ENCODE measurements at places on chromosomes 6 and 20.
A peak's percentile ranks its signal among the peaks of the same experiment; 100 is the strongest.

- DNase-seq = no peak
Observed at GRCh38 chr6:84766118-84766798, 1.9 kb upstream of the TBX18 start.

- DNase-seq = no peak
Observed at GRCh38 chr6:107750176-107750797, 73.8 kb downstream of the SCML4 start.

GRCh38 chr6:14739827-14740226 is 506.0 kb upstream of the JARID2 start:
- no peak for DNase-seq

DNA sequence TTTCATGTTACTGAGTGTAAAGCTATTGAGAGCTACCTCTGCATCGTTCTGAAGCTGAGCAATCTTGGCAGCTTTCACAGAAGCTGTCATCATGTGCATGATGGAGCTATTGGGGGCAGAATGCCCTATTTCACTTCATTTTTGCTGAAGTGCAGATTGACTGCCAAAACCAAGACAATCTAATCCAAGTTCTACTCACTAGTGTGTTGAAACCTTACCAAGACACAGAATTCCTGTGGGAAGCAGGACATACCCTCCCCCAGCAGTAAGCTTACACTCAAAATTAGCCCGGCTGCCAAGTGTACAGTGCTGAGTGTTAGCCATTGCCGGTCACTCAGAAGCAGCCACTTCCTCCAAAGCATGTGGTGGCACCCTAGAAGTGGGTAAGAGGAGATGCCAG is 177.3 kb upstream of the TENT5A start:
- DNase-seq = no peak

DNA sequence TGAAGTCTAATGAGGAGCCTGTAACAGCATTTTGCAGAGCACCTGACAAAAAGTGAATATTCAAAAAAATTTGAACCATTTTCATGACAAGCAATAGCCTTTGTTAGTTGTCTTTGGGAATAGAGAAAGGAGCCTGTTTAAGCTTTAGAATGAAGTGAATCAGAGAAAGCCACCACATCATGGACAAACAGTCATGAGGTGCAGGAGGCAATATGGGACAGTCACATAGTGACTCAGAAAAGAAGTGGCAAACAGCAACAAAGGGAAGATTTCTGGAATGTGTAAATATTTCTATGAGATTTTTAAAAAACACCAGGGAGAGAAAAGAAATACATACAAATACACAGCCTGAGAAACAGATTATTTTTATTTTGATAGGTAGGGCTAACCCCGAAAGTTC is 6.6 kb downstream of the KLHL31 start:
- DNase-seq = no peak

GRCh38 chr20:41258474-41258873 is 59.1 kb downstream of the ZHX3 start:
- DNase-seq = no peak

GRCh38 chr20:10805764-10806163 is 132.0 kb upstream of the JAG1 start:
- DNase-seq = no peak

GRCh38 chr20:37500311-37500710 is 20.7 kb upstream of the NNAT start:
- DNase-seq = no peak

DNA sequence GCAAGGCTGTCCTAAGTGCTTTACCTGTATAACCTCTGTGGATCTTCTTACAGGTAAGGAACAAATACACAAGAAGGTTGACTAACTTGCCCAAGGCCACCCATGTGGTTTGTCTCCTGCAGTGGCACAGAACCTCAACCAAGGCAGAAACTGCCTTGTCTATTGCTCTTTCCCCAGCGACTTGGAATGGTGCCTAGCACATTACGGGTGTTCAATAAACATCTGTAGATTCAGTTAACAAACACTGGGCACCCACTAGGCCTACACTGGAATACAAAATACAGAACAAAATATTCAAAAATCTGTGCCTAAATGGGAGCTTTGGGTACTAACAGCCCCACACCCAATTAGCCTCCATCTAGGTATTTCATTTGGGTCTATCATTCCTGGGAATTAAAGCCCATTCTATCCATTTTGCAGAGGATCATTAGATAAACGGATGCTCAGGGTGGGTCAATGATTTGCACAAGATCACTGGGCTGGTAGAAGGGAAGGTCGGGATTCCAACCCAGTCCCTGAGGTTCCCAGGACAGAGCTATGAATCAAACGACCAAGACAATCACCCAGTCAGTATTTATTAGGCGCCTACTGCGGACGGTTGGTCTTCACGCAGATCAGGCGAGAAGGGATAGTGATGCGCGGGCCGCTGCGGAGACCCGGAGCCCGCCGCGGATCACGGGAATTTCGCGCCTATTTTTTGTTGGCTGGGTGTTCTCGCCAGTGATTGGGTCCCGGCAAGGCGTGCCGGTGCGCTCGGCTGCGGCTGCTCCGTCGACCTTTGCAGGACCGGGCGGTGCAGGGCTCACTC is at the start of gene STK35:
Gene STK35 (plus strand): TSS at position 771 of the 808 bp plus-strand sequence. CDS start 55 bp downstream, outside the sequence.
- DNase-seq = peak; percentile 83

DNA sequence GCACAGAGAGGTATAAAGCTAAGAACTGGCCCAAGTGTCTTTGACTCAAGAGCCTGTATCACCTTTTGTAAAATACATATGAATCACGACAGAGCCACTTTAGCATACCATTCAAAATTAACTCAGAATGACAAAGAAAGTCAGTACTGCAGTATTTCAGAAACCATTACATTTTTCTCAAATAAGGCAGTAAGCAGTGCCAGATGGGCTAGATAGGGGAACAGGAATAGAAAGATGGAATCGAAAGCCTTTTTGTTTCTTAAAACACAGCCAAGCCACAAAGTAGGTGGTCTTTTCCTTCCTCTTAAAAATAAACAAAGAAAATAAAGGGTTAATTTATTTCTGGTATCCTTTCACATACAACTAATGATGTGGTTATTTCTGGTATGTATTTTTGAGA is 10.3 kb downstream of the CLDN20 start:
- DNase-seq = no peak

DNA sequence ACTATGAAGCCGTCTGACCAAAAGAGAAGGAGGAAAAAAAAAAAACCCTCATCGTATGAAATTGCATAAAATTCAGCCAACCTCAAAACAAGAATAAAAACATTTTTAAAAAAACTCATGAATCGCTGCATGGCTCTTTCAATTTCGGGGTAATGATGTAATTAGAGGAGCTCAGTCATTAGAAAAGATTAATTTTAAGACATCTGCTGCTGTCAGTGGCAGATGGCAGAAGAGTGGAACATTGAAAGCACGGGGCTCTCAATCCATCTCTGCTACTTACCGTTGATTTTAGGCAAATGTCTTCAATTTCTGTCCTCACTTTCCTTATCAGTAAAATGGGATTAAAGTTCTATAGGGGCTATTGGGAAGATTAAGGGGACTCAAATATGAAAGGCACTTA is 79.1 kb downstream of the EYA2 start:
- DNase-seq = no peak

DNA sequence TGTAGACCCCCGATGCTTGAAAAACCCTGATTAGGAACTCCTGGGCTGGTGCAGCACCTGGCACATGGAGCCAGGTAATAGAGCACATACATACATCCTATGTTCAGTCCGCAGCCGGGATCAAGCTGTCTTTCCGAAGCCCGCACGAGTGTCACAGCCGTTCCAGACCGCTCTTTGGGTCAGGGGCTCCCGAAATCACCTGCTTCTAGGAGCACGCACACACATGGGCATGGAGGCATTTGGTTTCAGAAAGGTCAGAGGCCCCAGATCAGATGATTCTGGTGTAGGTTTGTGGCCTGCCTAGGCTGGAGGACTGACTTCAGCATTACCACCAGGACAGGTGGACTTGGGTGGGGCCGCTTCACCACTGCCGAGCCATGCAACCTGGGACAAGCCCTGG is 42.1 kb upstream of the STX16 start:
- DNase-seq = no peak

- DNase-seq = no peak
Observed at GRCh38 chr6:138454981-138455706, 44.1 kb downstream of the NHSL1 start.

- DNase-seq = no peak
Observed at GRCh38 chr20:62365814-62366369, 1.2 kb downstream of the LAMA5 start.

DNA sequence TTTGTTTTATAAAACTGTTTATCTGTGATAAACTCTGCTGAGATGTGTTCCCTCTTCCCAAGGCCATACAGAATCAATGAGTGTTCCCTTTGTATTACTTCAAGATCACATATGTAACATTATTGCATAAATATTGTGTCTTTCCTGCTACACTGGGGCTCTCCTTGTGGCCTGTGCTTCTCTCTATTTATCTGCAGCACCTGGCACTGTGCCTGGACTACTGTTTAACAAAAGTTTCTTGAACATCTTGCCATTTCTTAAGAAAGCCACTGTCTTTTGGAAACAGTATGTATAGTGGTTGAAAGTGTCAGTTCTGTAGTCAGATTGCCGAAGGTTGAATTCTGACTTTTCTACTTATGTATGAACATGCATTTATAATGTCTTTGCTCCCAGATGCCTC is 169.0 kb upstream of the SCGN start:
- no peak for DNase-seq

GRCh38 chr6:131877999-131878789 is 70.4 kb downstream of the ENPP1 start:
- no peak for DNase-seq

DNA sequence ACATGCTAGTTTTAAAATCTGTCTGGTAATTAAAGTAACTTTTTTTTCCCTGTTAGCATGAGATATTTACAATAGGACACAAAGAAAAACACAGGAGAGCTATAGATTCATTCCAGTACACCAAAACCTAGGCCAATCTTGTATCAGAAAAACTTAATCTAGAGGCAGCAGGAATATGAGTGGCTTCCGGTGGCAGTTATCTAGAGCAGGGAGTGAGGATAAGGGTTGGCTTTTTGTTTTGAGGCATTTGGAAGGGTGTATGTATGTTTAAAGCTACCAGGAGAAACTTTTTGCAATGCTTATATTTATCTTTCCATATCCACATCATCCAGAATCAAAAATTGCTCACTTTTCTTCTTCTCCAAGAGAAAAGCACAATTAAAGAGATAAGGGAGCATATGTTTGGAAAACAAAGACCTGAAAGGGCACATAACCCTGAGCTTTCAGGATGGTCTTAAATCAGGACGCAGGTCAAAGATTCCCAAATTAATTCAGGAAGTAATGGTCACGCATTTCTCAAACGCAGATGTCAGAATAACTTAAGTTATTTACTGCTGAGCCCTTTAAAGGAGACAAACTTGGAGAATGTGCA is 13.1 kb downstream of the TFAP2A start:
- DNase-seq = no peak

GRCh38 chr6:111558690-111559187 is 46.9 kb downstream of the TRAF3IP2 start:
- no peak for DNase-seq

GRCh38 chr6:20814494-20814893 is 280.2 kb downstream of the CDKAL1 start:
- no peak for DNase-seq

- DNase-seq = peak; percentile 45
Observed at GRCh38 chr6:167479901-167480648, 155.2 kb downstream of the TTLL2 start.

DNA sequence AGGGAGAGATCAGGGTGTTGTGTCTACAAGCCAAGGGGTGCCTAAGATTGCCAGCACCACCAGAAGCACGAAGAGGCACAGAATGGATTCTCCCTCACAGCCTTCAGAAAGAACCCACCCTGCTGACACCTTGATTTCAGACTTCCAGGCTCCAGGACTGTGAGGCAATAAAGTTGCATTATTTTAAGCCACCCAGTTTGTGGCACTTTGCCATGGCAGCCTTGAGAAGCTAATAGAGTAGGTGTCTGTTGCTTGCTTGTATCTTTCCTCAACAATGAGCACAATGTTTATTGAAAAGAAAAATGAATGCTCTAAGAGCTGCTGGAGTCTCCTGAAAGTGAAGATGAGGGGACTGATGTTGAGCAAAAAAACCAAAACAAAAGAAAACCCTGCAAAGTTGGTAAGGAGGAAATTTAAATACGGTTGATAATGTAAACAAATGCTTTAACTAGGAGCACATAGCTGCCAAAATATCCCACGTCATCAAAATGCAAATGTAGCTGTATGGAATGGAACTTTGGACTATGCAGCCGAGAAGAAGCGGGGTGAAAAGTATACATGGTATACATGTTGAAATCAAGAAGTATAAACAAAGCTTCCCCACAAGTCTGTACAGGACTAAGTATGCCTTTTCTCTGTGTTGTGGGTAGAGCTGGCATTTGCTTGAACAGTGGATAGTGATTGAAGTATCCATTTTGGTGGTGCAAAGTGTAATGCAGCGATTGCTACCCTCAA is 8.0 kb downstream of the IL20RA start:
- no peak for DNase-seq

GRCh38 chr6:139144490-139145085 is 9.7 kb downstream of the HECA start:
- no peak for DNase-seq
